ENCODE measurements at places on chromosomes 2 and 18. TPM values are rescaled to one million over a fixed set of nuclear protein-coding genes. Genes with fewer than 3 reads are reported as not detected.

RNF149 gene
- 43.4 TPM for total RNA-seq

- DNase-seq, result no peak
- no peak overlapping the region for H3K27ac ChIP-seq
- no peaks in the 10 kb centered on the region for H3K4me1 ChIP-seq
- H3K36me3 ChIP-seq, result no peaks in the 10 kb centered on the region
- H3K4me3 ChIP-seq, result no peak overlapping the region
Measured at GRCh38 chr2:50591642-50592041, 440.3 kb downstream of the NRXN1 start.

- H3K4me1 ChIP-seq, result no peaks in the 10 kb centered on the region
- no peak overlapping the region for H3K27ac ChIP-seq
- no peak overlapping the region for H3K4me3 ChIP-seq
Measured at GRCh38 chr2:145511946-145512345, 992.0 kb upstream of the ZEB2 start.

GRCh38 chr2:141736466-141736865 is 394.4 kb downstream of the LRP1B start:
- H3K4me3 ChIP-seq, result no peak overlapping the region
- H3K27me3 ChIP-seq, result no peaks in the 10 kb centered on the region
- no peak overlapping the region for H3K27ac ChIP-seq
- no peaks in the 10 kb centered on the region for H3K4me1 ChIP-seq

GRCh38 chr18:66495844-66496243 is 108.0 kb downstream of the CDH19 start:
- no peaks in the 10 kb centered on the region for H3K4me1 ChIP-seq
- no peak overlapping the region for H3K4me3 ChIP-seq
- no peak overlapping the region for H3K27ac ChIP-seq
- no peaks in the 10 kb centered on the region for H3K27me3 ChIP-seq
- DNase-seq, result no peak
- H3K36me3 ChIP-seq, result no peaks in the 10 kb centered on the region

DNA sequence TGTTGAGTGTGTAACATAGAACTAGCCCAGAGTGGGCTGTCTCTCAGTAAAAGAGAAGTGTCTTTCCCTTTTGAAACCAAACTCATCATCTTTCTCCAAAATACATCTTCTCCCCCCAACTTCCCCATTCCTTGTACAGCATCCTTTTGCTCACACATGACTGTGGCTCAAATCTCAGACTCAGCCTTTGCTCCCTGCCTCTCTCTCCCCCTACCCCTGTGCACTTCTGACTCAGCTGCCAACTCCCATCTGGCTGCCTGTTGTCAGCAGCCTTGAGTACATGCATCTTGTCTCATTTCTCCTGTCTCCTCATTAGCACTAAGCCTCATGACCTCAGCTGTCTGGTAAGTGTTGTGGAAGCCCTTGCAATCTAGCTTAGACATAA is 18.1 kb upstream of the MGAT4A start:
- no peaks in the 10 kb centered on the region for H3K27me3 ChIP-seq
- H3K4me3 ChIP-seq, result no peak overlapping the region
- no peaks in the 10 kb centered on the region for H3K36me3 ChIP-seq
- DNase-seq, result no peak
- no peak overlapping the region for H3K27ac ChIP-seq

DNA sequence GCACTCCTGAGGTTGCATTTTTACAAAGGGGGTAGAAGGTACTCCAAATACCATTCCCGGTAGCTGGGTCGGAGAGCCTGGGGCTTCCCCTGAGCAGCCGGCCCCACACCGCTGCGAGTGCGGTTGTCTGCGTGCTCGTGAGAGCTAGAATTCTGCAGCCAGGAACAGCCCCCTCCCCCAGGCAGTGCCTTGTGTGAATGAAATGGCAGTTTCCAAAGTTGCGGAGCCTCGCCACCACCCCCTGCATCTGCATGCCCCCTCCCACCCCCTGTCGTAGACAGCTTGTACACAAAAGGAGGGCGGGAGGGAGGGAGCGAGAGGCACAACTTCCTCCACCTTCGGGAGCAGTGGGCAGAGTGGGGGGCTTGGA is 1.1 kb downstream of the MYCN start:
- H3K36me3 ChIP-seq, result no peaks in the 10 kb centered on the region
- no peak overlapping the region for H3K4me3 ChIP-seq
- peaks cover 18% of the 10 kb centered on the region for H3K4me1 ChIP-seq
- H3K27me3 ChIP-seq, result peaks cover 17% of the 10 kb centered on the region
- DNase-seq, result no peak

AQP4 gene
- total RNA-seq, result not detected

DUSP19 gene
- total RNA-seq, result 3.5 TPM

SERPINB11 gene
- total RNA-seq, result not detected

DNA sequence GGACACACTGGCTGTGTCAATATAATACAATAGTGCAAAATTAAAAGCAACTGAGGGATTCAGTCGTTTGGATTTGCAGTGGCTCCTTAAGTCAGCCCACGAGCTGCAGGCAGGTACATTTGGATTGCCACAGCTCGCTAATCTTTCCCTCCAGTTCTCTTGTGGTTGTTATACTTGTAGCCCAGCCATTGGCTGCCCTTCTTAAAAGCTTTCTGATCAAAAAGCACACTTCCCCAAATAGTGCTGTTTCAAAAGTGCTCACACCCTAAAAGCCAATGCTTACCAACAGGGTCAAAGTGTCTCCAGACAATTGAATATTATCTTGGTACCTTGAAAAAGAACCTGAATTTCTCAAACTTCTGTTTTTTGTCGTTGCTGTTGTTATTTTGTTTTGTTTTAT is 404.7 kb upstream of the FAM98A start:
- H3K36me3 ChIP-seq, result no peaks in the 10 kb centered on the region
- H3K27me3 ChIP-seq, result no peaks in the 10 kb centered on the region
- no peak for DNase-seq
- H3K4me3 ChIP-seq, result no peak overlapping the region

GRCh38 chr2:62698653-62699052 is 6.9 kb upstream of the EHBP1 start:
- DNase-seq, result no peak
- no peaks in the 10 kb centered on the region for H3K27me3 ChIP-seq
- H3K4me1 ChIP-seq, result no peaks in the 10 kb centered on the region
- no peak overlapping the region for H3K4me3 ChIP-seq
- no peak overlapping the region for H3K27ac ChIP-seq

LAMA3 gene
- total RNA-seq, result not detected

TMEM18 gene
- 23.3 TPM for total RNA-seq

PLGLB2 gene
- total RNA-seq, result 0.89 TPM

GRCh38 chr2:176637486-176638166 is 368.4 kb downstream of the MTX2 start:
- peaks cover 4% of the 10 kb centered on the region for H3K4me1 ChIP-seq
- peak overlapping the region; percentile 36 for H3K4me3 ChIP-seq
- H3K27me3 ChIP-seq, result peaks cover 35% of the 10 kb centered on the region
- no peak for DNase-seq
- no peaks in the 10 kb centered on the region for H3K36me3 ChIP-seq
- H3K27ac ChIP-seq, result no peak overlapping the region

GRCh38 chr2:127589358-127589757 is 53.9 kb downstream of the MYO7B start:
- H3K27ac ChIP-seq, result no peak overlapping the region
- no peaks in the 10 kb centered on the region for H3K27me3 ChIP-seq
- H3K4me3 ChIP-seq, result no peak overlapping the region

FRZB gene
- total RNA-seq, result not detected

ABCB6 gene
- total RNA-seq, result 22.8 TPM

DNA sequence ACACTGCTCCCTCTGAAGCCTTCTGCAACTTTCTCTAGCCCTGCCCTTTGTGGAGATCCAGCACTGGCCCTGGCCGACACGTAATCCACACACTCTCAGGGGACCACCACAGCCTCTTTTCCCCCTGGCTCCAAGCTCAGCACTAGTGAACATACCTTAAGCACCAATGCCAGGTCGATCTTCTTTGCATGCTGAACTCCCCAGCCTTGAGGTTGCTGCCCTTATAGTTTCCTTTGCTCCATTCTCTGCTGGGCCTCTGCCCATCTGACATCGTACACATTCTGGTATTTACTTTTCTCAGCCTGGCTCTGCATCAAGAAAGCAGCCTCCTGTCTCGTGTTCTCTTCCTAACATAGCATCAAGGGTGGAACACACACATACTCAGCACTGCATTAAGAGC is 361.5 kb downstream of the LPIN1 start:
- H3K27ac ChIP-seq, result no peak overlapping the region
- DNase-seq, result no peak
- H3K27me3 ChIP-seq, result no peaks in the 10 kb centered on the region
- H3K36me3 ChIP-seq, result no peaks in the 10 kb centered on the region
- no peak overlapping the region for H3K4me3 ChIP-seq
- peaks cover 27% of the 10 kb centered on the region for H3K4me1 ChIP-seq

GRCh38 chr2:64421201-64421600 is 32.8 kb upstream of the LGALSL start:
- H3K36me3 ChIP-seq, result no peaks in the 10 kb centered on the region
- no peaks in the 10 kb centered on the region for H3K27me3 ChIP-seq
- no peak overlapping the region for H3K4me3 ChIP-seq
- DNase-seq, result no peak

DNA sequence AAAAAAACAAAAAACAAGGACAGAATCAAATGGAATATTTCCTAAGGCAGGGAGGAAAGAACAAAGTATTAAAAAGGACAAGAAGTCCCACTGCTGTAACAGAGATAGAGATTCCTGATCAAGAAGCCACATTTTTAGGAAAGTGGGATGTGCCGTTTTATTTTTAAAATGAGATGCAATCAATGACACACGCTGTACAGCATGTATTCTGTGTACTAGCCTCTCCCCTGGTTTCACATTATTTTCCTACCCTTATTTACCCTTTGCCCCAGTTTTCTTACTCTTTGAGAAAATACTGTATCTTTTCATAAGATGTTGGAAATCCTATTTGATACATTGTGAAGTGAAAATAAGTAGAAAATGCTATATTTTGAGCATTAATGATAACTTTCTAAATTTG is 45.8 kb downstream of the E2F6 start:
- H3K4me3 ChIP-seq, result no peak overlapping the region
- no peak for DNase-seq

DNA sequence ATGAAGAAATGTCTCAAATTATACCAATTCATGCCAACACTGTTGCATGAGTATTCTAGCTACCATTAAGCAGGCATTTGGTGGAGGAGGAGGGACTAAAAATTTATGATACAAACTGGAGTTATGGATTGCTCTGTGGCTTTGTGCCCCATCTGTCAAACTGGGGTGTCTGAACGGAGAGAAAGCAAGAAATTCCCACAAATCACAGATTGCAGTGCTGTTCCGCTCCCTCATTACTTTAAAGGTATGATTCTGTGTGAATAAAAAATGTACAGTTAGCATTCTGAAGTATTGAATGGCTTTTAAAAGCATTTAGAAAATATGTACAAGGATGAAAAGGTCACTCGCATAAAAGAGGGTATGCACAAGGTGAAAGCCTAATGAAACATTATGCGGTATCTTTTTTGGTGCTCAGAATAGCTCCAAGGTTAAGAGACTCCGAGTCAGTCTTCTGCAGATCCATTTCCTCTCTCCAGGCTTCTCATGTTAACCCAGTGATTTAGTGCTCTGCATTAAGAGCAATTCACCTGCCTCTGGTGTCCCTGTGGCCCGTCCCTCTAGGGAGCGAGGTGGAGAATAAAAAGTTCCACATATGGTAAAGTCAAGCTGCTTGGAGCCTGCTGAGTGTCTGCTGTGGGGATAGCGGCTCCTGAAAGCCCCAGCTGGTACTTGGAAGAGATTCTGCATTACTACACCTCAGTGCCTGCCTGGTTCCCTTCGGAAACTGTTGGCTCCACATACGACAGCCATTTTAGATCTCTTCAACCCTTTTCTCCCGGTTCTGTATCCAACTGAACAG is 184.2 kb downstream of the ZNF521 start:
- H3K4me3 ChIP-seq, result no peak overlapping the region
- no peak for DNase-seq
- no peaks in the 10 kb centered on the region for H3K36me3 ChIP-seq
- H3K27me3 ChIP-seq, result no peaks in the 10 kb centered on the region
- H3K4me1 ChIP-seq, result peaks cover 7% of the 10 kb centered on the region
- no peak overlapping the region for H3K27ac ChIP-seq

CROCC2 gene
- not detected for total RNA-seq
